H9 (cell line): ENCODE measurements at places on chromosomes 7 and 10. TPM values are rescaled to one million over a fixed set of nuclear protein-coding genes. Genes with fewer than 3 reads are reported as not detected.
A peak's percentile ranks its signal among the peaks of the same experiment; 100 is the strongest.

GRCh38 chr10:124598196-124598595 lies 136.6 kb downstream of the LHPP start:
- no peak for DNase-seq
- H3K27me3 ChIP-seq: no peaks in the 10 kb centered on the region
- no peak overlapping the region for H3K27ac ChIP-seq

- no peaks in the 10 kb centered on the region for H3K4me1 ChIP-seq
- H3K27me3 ChIP-seq: no peaks in the 10 kb centered on the region
- no peak overlapping the region for H3K4me3 ChIP-seq
- H3K36me3 ChIP-seq: peaks cover 6% of the 10 kb centered on the region
These were observed 10.0 kb downstream of the CAV1 start for GRCh38 chr7:116534790-116535189.

- no peaks in the 10 kb centered on the region; the same call in 2 of the 3 replicates for H3K36me3 ChIP-seq
- H3K4me1 ChIP-seq: peaks cover 3% of the 10 kb centered on the region
- H3K27me3 ChIP-seq: no peaks in the 10 kb centered on the region
- no peak overlapping the region for H3K27ac ChIP-seq
- no peak for DNase-seq
These were observed 651.8 kb downstream of the PARD3 start for GRCh38 chr10:34163075-34163905.

DNA sequence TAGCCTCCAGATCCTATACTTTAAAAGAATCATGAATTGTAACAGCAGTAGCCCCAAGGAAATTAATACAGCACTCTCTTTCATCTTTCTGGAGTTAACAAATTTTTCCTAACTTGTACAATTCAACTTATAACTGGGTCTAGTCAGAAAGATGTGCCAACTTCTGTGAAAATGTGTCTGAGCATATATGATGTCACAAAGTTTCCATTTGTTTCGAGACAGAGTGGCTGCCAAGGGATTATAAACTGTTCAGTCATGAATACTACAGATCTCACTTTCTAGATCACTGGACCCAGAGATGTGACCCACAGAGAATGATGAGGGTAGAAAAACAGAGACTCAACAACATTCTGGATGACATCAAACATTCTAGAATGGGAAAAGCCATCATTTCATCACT lies 249.2 kb upstream of the PHF14 start:
- no peak overlapping the region for H3K4me3 ChIP-seq
- H3K27me3 ChIP-seq: no peaks in the 10 kb centered on the region
- H3K27ac ChIP-seq: no peak overlapping the region

DNA sequence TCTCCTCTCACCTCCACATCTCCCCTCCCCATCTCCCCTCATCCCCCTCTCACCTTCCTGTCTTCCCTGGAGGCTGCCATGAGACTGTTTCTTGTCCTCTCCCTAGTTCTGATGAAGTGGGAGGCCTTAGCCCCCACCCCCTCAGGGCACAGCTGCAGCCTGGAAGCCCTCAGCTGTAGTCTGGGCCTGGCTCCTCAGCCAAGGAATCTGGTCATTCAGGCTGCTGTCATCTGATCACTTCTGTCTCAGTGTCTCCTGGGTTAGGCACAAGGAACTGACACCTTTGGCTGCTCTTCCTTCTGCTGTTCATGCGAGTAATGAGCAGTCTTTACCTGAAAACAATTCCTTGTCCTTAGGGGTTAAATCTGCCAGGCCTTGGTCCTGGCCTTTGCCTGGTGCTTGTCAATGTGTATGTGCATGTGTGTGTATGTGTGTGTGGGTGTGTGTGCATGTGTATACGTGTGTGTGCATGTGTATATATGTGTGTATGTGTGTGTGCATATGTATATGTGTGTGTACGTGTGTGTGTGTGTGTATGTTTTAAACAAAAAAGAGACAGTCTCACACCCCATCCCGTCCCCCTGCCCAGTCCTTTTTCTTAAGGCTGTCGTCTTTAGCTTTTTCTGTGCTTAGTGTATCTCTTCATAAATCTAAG lies 153.5 kb upstream of the TMEM72 start:
- no peaks in the 10 kb centered on the region for H3K36me3 ChIP-seq
- no peak for DNase-seq
- no peaks in the 10 kb centered on the region for H3K4me1 ChIP-seq

DNA sequence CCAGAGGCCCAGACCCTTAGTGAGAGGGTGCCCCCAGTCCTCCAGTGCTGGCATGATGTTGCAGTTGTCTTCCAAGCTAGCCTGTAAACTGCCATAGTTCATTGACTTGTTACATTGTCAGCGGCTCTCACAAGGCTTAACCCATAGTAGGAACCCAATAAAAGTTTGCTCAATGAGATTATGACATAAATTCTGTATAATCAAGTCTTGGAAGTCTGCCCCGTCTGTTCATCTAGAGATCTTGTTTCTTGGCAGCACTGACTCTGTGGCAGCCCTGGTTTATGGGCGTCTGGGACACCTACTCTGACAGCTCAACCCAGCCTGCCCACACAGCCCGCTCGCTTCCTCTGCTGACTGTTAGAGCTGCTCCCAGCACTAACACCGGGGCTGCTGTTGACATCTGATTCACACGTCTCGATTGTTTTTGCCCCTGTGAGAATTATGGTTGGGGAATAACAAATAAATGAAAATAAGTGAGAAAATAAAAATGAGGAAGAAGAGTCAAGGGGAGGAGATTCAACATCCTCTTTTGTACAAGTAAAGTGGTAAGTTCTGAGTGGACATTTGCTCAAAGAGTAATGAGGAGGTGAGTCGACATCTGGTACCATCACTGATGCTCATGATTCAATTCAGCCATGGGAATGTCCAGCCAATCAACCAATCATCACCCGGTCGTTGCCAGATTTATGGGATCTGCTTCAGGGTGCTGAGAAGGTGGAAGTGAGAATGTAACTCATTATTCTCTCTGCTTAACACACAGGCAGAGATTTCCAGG lies 160.8 kb downstream of the SPAG6 start:
- DNase-seq: no peak
- H3K36me3 ChIP-seq: no peaks in the 10 kb centered on the region
- H3K27me3 ChIP-seq: no peaks in the 10 kb centered on the region
- H3K27ac ChIP-seq: no peak overlapping the region
- no peak overlapping the region for H3K4me3 ChIP-seq

- no peak overlapping the region for H3K27ac ChIP-seq
- peaks cover 25% of the 10 kb centered on the region; the same call in 1 of the 2 replicates for H3K27me3 ChIP-seq
- no peak overlapping the region for H3K4me3 ChIP-seq
- DNase-seq: peak; percentile 71
- no peaks in the 10 kb centered on the region for H3K4me1 ChIP-seq
These were observed 82.7 kb downstream of the FAM204A start for GRCh38 chr10:118259288-118259906.

- H3K4me1 ChIP-seq: peaks cover 4% of the 10 kb centered on the region; the same call in 1 of the 2 replicates
- no peak overlapping the region for H3K27ac ChIP-seq
- no peaks in the 10 kb centered on the region for H3K36me3 ChIP-seq
- no peak overlapping the region for H3K4me3 ChIP-seq
These were observed 86.7 kb downstream of the MDFIC start for GRCh38 chr7:115008465-115009114.

DNA sequence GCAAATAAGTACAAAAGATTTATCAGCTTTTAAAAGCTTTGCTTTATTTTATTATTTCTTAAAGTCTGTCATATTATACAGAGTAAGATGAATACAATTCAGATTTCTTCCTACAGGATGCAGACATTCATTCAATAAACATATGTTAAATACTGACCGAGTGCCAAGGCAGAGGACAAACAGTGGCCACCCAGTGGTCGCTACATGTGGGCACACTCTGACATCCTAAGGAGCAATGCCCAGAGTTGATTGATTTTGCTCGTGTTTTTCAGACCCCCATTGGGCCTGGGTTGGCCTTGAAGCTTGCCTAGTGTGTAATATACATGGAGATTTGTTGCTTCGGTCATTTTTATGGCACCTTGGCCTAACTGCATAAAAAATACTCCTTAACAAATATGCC lies 201.2 kb downstream of the CCDC3 start:
- DNase-seq: no peak
- no peaks in the 10 kb centered on the region for H3K27me3 ChIP-seq
- no peaks in the 10 kb centered on the region for H3K36me3 ChIP-seq

DNA sequence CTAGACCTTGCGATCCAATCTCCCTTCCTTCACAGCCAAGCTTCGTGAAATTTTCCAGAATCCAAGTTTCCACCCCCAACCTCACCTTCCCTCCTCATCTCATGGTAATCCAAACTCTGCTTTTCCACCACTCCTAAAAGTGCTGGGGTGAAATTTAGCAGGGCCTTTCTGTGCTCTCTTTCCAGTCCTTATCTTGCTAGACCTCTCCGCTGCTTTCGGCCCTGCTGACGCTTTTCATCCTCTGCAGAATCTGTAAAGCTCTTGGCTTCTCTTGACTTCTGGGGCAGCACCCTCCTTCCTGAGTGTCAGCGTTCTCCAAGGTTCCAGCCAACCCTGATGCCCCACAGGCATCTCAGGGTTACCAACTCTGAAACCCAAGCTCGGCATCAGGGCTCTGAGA lies 7.7 kb downstream of the PLAC9 start:
- no peaks in the 10 kb centered on the region for H3K4me1 ChIP-seq
- H3K27me3 ChIP-seq: no peaks in the 10 kb centered on the region

DNA sequence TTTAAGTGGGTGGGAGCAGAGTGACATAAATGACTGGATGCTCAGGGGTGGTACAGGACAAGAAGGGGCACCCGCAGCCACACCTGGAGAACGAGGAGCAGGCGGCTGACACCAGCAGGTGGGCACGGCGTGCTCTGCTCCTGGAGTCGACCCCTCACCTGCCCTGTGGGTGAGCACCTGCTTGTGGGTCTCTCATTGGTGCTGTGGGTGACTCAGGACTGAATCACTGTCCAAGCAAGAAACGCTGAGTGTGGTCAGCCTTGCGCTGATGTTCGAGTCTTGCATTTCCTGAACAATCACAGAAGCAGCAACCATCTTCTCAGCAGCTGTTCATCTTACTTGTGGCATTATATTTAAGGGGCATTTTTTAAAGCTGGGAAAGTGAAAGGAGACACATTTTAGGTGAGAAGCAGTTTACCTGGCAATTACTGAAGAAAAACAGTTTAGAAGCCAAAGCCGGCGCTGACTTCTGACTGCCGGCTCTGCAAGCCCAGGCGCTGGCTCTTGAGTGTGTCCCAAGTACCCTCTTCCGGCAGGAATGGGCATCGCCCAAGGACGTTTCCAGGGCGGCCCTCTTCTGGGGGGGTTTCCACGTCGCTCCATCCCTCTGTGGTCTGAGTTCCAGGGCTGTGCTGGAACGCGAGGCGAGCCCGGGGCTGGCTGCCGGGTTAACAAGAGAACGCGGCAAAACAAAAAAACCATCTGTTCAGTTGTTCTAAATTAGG lies 145.2 kb upstream of the PFKP start:
- no peak overlapping the region for H3K27ac ChIP-seq
- no peaks in the 10 kb centered on the region for H3K36me3 ChIP-seq
- no peak overlapping the region for H3K4me3 ChIP-seq
- no peaks in the 10 kb centered on the region for H3K4me1 ChIP-seq
- H3K27me3 ChIP-seq: no peaks in the 10 kb centered on the region

DNA sequence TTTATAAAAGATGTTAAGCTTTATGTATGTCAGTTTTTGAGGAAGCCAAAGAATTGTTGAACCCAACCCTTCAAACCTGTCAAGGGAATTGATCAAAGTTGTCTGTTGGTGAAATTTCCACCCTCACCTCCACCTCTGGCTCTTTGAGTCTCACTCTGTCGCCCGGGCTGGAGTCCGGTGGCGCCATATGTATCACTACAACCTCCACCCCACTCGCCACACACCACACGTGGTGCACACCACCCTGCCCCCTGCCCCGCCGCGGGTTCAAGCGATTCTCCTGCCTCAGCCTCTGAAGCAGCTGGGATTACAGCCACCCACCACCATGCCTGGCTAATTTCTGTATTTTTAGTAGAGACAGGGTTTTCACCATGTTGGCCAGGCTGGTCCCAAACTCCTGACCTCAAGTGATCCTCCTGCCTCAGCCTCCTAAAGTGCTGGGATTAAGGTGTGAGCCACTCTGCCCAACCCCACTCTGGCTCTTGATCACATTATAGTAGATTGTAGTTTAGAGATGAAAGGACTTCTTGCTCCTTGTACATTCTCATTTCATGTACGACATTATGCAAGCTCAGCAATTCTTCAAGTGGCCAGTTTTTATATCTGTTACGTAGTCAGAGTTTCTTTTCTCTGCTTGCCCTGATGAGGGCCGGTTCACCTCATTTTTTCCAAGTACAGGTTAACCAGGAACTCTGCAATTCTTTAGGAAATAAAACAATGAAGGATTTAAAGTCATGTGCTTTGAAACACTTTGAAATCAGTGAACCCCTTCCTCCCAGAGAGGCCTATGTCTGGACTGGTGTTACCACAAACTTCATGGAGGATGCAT lies 7.0 kb downstream of the BAMBI start:
- H3K27ac ChIP-seq: no peak overlapping the region
- DNase-seq: no peak
- H3K4me1 ChIP-seq: peaks cover 10% of the 10 kb centered on the region

DNA sequence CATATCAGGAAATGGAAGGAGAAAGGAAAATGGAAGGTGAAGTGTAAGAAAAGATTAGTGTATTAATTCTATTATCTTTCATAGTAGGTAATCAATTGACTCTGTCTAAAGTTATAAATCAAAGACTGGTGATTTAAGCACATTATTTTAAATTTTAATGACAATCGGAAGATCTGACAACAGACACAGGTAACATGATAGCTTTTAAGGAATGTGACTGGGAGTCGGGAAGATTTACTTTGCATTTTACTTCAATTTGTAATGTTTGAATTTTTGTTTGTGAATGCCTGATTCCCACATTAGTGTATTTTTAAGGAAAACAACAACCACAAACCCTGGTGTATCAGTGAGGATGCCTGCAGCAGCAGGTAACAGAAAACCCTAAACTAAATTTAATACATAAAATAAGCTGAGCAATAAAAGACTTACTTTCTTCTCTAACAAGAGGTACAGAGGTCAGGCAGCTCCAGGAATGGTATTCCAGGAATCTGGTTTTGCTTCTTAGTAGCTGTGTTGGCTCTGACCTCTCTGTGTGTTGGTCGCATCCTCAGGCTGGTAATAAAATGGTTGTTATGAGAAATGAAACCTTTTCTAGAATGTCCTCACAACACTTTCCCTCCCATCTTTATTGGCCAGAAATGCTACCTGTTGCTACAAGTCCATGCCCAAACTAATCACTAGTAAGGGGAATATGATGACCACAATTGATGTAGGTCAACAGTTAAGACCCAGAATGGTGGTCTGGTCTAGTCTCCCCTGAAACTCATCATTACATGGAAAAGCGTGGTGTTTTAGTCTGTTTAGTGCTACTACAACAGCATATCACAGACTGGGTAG lies 12.2 kb downstream of the DNAJB9 start:
- H3K27ac ChIP-seq: peak overlapping the region; percentile 80
- H3K36me3 ChIP-seq: peaks cover 32% of the 10 kb centered on the region
- DNase-seq: peak; percentile 46
- H3K27me3 ChIP-seq: no peaks in the 10 kb centered on the region

The STAG3 gene
- 2.6 and 3.1 TPM in 2 replicates for total RNA-seq

The PRDX3 gene
- 181 TPM in 2 replicates for total RNA-seq

The EBF3 gene
- 0.04 and 0.22 TPM in 2 replicates for total RNA-seq
